ENCODE measurements at places on chromosomes 3 and 15.

DNA sequence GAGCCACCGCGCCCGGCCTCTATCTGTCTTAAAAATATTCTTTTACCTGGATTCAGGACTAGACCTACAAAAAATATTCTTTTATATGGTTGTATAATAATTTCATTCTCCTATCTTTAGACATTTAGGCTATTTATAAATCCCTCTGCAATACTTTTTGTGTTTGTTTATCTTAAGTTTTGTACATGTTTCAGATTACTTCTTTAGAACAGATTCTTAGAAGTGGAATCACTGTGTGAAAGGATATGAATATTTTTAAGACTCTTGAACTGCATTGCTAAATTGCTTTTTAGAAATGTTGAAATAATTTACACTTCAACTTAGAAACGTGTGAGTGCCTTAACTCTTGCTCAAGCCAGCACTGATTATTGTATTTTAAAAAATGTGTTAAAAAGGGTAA, 131.3 kb upstream of the PTX3 start:
- no peak for DNase-seq

- no peak for DNase-seq
These were observed 144.8 kb downstream of the RBPMS2 start for GRCh38 chr15:64630396-64631107.

- no peak for DNase-seq
These were observed 36.9 kb upstream of the UBE2E2 start for GRCh38 chr3:23166276-23166675.

DNA sequence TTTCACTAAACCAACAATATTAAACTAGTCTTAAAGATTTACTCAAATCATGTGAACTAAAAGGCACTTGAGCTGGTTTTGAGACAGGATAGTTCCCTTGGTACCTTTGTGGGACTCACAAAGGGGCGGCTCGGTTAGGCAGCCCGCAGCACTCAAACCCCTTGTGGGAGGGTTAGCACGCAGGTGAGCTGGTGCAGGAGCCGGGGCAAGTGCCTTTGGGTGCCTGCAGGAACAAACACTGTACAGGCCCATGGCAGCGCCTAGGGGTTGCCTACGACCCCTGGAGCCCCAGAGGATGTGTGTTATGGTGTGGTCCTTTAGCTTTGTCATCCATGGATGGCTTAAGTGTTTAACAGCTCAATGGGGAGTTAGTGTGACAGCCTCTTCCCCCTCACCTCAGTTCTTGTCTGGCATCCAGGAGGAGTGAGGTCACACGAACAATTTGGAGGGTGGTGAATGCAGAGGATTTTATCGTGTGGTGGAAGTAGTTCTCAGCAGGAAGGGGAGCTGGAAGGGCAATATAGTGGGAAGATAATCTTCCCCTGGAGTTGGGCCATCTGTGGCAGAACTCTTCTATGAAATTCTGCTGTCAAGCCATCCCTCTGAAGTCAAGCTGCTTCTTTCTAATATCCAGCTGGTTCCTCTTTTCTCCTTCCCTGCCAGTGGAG, 470.9 kb downstream of the RBMS3 start:
- DNase-seq, result no peak

- DNase-seq, result no peak
These were observed 76.4 kb downstream of the CHRNA7 start for GRCh38 chr15:32106401-32107381.

- DNase-seq, result peak; percentile 18
These were observed 730 bp downstream of the SPRED1 start for GRCh38 chr15:38253351-38253781.

DNA sequence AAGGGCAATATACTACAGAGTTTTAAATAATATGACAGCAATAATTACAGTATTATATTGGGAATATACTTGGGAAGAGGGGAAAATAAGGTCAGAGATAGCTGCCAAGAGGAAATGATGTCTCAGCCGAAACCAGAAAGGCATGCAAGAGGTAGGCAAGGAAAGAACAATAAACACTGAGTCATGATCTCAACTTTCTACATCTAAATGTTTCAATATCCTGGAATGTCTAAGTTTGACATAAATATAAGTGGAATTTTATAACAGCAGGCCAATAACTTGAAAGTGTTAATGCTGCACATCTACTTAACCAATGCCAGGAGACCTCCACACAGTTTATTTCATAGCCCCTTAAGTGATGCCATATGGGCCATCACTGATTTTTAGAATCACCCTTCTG, 99.8 kb upstream of the CPNE4 start:
- no peak for DNase-seq

GRCh38 chr3:114122027-114122709, 56.7 kb downstream of the DRD3 start:
- no peak for DNase-seq

DNA sequence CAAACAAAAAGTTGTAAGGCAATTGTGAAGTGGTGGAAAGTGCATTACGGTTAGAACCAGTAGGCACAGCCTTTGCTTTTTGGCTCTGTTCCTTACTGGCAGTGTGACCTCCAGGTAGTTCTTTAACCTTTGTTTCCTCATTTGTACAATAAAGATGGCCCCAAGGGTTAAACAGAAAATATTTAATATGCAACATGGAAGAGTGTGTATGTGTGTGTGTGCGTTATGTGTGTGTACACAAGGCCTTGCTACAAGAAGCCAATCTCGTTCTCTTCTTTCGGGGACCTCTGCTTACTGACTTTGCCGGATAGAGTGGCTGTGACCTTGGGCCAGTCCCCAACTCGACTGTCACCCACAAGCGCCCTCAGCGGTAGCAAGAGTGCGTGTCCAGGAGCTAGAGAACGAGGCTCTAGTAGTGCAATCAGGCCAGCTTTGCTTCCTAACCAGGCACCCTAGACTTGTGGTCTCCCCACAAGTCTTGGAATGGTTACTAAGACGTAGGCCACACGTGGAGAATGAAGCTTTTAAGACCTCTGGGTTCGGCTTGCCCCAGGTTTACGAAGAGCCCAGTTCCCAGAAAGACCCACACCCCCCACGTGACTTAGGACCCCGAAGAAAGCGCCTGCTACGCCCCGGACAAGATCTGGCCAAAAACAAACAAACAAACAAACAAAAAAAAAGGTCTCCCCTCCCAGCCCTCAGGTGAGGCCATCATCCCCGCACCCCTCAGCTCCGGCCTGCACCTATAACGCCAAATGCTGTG, 593 bp downstream of the CIAO2A start:
- DNase-seq, result peak; percentile 79

- DNase-seq, result no peak
These were observed 7.9 kb downstream of the NBEAL2 start for GRCh38 chr3:46987319-46987742.

DNA sequence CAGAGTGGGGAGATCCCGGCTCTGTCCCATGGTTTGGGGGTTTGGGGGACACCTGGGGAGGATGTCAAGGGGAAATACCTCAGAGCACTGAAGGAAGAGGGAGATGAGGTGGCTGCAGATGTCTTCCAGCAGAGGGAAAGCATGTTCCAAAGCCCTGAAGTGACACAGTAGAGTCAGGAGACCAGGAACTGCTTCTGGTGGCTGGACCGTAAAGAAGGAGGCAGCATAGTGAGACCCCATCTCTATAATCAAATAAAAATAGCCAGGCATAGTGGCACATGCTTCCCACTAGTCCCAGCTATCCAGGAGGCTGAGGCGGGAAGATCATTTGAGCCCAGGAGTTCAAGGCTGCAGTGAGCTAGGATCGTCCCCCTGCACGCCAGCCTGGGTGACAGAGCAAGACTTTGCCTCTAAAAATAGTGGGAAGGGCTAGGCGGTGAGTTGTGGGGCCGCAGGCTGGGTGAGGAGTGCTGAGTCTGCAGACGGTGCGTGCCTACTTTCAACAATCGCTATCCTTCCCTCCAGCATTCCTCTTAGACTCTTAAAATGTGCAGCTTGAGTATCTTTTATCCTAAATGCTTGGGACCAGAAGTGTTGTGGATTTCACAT, 26.2 kb downstream of the HES1 start:
- DNase-seq, result no peak

DNA sequence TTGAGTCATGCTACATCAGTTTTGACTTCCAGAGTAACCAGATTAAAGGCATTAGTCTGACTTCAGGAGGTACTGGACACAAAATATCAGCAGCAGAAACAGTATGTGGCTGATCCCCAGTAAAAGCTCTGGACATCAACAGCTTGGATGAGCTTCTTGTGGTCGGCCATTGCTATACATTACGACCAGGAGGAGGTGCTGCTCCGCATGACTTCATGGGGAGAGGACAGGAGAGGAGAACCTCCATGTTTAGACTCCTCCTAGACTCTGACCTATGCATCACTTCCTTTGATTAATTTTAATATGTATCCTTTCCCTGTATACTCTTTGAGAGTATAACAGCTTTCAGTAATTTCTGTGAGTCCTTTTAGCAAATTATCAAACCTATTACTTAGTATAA, 285.6 kb upstream of the ARHGEF26 start:
- DNase-seq, result no peak

DNA sequence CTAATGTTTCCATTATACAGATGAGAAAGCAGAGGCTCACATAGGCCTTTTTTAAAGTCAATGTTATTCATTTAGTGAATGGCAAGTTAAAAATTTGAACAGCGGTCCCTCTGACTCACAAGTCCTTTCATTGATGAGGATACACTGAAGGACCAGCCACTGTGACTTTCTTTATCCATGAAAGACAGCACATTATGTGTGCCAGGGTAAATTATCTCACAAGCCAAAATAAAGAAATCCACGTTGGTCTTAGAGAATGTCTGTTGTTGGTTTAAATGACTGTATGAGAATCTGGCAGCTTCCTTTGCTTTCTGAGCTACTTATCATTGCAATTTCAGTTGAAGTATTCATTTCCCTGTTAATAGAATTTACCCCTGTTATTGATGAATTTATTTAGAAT, 485.1 kb downstream of the TBL1XR1 start:
- DNase-seq, result no peak

DNA sequence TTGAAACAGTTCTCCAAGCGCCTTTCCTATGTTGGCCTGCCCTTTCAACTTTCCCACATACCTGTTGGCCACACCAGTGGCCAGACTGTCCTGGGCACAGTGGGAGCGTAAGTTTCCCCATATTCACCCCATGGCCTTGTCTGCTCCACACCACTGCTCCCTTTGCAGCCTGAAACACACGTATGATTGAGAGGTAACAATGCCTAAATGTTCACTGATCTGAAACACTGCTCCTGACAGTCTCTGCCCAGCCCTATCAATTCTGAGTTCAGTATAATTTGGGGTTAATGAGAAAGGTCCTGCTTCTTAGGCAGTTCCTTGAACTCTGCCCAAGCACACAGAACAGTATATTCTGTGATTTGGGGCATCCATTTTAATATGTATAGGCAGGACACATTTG, 52.2 kb downstream of the ANXA2 start:
- no peak for DNase-seq

DNA sequence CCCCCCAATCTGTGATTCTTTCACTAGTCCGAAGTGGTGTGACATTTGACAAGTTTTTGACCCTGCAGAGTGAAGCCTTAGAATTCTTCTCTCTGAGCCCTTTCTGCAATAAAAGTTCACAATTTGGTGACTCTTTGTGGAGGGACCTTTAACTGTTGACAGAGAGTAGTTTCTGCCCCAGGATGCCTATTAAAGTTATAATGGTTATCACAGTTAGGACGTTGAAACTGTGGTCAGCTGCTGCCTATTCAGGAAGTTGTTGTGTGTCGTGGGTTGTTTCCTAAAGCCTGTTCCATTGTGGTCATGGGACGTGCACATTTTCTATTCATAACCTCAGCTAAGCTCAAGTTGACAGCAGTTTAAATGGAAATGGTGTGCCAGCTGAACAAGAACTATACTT, 274.5 kb downstream of the NEK10 start:
- DNase-seq, result no peak

DNA sequence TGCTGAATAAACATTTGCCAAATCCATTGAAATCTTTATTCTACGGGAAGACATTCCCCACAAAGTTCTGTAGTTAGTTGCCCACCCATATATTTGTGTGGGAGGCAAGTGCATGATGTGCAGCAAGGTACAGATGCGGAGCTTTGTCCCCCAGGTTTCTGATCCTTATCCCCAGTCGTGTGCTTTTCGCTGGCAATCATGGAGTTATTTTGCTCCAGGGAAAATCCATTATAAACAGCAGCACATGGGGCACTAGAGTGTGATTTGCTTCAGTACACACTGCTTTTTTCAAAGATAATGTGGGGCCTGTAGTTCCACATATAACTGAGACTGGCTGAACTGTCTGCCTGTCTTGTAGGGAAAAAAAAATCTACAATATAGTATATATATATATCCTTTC, 132.1 kb downstream of the FEZF2 start:
- no peak for DNase-seq

- DNase-seq, result no peak
These were observed 2.4 kb downstream of the MYLK start for GRCh38 chr3:123881771-123882170.

DNA sequence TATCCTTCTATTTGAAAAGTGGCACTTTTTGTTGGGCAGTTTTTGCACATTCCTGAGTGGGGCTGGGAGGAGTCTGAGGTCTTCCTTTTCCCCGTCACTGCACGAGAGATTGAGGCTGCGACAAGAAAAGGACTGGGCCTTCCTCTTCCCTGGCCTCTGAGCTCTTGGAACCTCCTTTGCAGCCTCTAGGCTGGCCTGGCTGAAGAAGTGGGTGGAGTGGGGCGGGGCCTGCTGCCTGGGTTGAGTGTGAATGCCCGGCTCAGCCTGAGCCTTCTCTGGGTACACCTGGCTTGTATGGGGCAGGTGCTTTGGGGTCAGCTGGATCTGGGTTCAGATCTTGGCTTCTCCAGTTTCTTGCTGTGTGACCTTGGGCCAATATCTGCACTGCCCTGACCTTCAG, 43.1 kb downstream of the PLXNA1 start:
- DNase-seq, result no peak

DNA sequence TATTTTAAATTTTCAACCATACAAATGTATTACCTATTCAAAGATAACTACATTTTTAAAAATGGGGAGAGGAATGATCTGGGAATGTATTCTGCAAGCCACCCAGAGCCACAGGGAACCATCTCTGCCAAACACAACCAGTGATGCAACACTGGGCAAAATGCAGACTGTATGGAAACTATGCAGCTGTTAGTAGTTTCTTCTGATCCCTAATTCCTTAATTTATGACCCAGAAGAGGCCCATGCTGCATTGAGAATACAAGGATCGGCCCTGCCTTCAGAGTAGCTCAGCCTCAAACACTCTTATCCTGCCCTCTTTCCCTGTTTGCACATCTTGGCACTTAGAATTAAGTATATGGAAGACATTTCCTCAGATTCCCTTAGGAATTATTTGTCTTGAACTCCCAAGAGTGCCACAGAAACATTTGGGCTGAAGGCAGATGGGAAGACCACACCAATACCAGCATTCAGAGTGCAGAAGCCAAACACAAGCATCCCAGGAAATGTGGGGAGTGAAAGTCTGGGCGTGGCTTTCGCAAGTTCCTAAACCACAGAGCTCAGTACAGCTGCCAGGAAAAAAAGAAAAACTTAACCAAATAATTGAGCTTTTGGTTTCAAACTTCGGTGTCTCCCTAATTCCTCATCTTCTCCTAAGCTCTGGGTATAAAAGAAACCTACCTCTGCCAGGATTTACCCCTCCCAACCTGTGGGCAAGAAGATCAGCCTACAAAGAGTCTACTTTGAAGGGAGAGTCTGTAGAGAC, 5.3 kb downstream of the SNUPN start:
- no peak for DNase-seq
